SJSA1 (cell line): ENCODE measurements at places on chromosomes 6 and 20. TPM values are rescaled to one million over a fixed set of nuclear protein-coding genes. Genes with fewer than 3 reads are reported as not detected.

CDKAL1 gene
- total RNA-seq = 11.9 and 25.7 TPM in 2 replicates

LRRC73 gene
- not detected in 2 replicates for total RNA-seq

ZBP1 gene
- not detected in 2 replicates for total RNA-seq

BCAS4 gene
- total RNA-seq = 4.6 and 17.9 TPM in 2 replicates

PLTP gene
- 4.2 and 6.6 TPM in 2 replicates for total RNA-seq

DCDC2 gene
- 0.08 TPM in 1 of 2 replicates, not detected in the other for total RNA-seq

TREM2 gene
- not detected in 2 replicates for total RNA-seq

PARD6B gene
- 1.8 and 2.8 TPM in 2 replicates for total RNA-seq

GRM1 gene
- total RNA-seq = not detected in 2 replicates

PI16 gene
- total RNA-seq = not detected in 2 replicates

NUS1 gene
- 13.7 and 17.8 TPM in 2 replicates for total RNA-seq

SLC17A3 gene
- not detected in 2 replicates for total RNA-seq

LY6G6D gene
- total RNA-seq = not detected in 2 replicates

DNA sequence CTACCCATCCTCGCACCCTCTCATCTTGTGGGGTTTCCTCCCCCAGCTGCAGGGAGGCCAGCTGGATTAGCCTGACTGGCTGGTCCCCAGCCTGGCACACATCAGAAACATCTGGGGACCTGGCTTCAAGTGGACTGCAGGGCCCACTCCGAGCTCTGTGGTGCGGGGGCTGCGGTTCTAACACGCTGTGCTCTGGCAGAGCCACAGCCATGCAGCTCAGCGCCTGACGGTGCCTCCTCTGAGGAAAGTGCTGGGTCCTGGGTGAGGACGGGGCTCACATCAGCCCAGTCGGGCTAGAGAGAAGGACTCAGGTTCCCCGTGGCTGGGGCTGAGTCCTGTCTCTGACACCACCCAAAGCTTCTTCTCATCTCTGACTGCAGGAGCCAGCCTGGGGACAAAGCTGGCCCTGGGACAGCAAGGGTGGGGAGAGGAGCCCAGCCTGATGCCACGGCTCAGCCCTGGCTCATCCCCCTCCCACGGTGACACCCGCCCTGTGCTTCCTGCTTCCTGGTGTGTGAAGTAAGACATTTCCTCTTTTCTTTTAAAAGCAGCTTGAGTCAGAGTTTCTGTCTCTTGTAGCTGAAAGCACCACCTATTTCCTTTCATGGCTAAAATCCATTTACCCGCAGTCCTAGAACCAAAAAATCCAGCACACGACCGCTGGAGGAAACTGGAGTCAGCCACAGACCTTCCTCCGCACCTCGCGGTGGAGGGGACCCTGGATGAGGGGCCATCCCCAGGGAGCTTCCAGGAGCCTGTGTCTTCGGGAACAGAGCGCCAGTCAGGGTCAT, 127.4 kb upstream of the AFDN start:
- peak; percentile 41 for DNase-seq

GRCh38 chr20:46696791-46697279, 7.6 kb upstream of the TP53RK start:
- DNase-seq = no peak

- DNase-seq = no peak
Observed at GRCh38 chr6:118578617-118579016, 30.5 kb downstream of the PLN start.

- no peak for DNase-seq
Observed at GRCh38 chr6:53530346-53530745, 14.6 kb downstream of the GCLC start.

DNA sequence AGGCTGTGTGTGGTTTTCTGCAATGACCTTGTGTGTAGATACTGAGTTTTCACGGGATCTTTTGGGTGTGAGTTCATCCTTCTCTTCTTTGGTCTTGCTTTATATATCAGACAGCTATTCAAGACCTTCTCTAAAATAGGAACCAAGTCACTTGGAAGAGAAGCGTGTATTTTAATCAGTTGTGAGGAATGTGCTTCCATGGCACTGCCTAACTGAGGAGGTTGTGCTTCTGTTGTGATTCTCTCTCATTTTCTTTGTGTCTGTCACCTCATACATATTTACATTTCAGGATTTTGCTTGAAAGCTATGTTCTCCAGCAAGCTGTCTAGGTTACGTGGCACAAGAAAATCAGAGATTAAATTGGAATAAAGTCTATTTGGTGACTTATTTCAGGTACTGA, 428.7 kb downstream of the QKI start:
- no peak for DNase-seq

- no peak for DNase-seq
Observed at GRCh38 chr6:108616973-108617372, 56.3 kb downstream of the FOXO3 start.

DNA sequence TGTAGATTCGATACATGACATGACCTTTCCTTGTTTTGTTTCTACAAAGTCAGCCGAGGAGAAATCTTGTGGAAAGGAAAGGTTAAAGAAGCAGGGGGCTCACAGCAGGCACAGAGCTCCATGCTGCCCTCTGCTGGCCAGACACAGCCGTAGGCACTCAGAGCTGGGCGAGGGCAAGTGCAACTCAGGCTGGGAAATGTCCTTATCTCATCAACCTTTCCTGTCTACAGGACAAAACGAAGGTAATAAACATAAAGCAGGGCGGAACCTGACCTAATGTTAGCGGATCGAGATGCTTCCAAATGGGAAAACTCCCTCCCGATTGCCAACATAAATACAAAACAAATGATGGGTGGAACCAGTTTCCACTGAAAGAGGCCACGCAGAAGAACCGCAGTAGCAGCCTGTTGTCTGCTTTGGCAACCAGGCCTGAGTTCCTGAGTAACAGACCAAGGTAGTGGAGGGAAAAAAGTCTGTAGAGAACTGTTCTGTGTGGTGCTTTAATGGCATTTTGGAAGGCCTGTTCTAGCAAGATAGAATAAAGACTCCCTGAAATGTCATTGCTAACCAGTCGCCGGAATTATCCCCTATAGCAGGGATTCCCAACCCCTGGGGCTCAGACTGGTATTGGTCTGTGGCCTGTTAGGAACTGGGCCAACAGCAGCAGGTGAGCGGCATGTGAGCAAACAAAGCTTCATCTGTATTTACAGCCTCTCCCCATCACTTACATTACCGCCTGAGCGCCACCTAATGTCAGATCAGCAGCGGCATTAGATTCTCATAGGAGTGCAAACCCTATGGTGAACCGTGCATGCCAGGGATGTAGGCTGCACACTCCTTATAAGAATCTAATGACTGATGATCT, 85.2 kb downstream of the MBOAT1 start:
- peak; percentile 54 for DNase-seq

- no peak for DNase-seq
Observed at GRCh38 chr20:30503992-30504570, 753.4 kb upstream of the DEFB115 start.

DNA sequence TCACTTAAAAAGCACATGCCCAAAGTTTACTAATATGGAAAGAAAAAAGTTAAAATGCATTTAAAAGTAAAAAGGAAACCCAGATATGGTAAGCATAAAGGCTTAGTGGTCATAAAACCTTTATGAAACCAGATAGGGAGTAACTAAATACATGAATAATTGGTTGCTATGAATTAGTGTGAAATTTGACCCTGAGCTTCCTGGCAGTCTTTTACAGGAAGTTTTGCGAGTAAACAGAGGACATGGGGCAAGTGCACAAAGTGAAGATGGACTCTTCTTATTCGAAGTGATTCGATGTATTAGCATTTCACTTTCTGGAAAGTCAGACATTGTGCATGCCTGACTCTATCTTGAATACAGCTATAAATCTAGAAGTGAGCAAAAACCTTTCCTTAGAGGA, 90.9 kb upstream of the MLIP start:
- no peak for DNase-seq

DNA sequence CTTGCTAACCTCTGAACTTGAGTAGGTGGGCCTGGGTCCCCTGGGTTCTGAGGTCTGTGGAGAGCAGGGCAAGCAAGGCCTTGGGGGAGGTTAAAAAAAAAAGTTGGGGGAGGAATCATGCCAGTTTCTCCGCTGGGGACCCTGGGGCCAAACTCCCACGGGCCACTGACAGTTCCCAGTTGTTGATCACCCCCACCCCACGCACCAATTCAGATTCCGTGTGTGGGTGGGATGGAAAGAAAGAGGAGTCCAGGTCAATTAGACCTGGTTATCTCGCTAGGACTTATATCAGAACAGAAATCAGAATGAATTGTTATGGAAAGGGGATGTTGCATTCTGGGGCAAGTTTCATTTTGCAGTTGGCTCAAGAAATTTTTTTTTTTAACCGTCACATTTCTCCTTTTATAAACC, 46.7 kb upstream of the SUPT3H start:
- DNase-seq = peak; percentile 75

- DNase-seq = no peak
Observed at GRCh38 chr6:53295176-53295575, 53.6 kb downstream of the ELOVL5 start.

GRCh38 chr6:79922018-79922417, 25.3 kb downstream of the ELOVL4 start:
- no peak for DNase-seq

GRCh38 chr6:11683871-11684270, 94.7 kb downstream of the ADTRP start:
- no peak for DNase-seq

GRCh38 chr6:102223942-102224341, 830.4 kb downstream of the GRIK2 start:
- no peak for DNase-seq

GRCh38 chr20:32506721-32507120, 78.4 kb downstream of the NOL4L start:
- DNase-seq = no peak

GRCh38 chr6:36984581-36985416, 1.2 kb downstream of the MTCH1 start:
- peak; percentile 86 for DNase-seq

GRCh38 chr6:11258260-11259237, 26.1 kb upstream of the NEDD9 start:
- no peak for DNase-seq

GRCh38 chr6:141199074-141199473, 933.7 kb upstream of the GJE1 start:
- DNase-seq = no peak

- DNase-seq = peak; percentile 44
Observed at GRCh38 chr20:2005831-2006426, 12.1 kb upstream of the PDYN start.

- DNase-seq = no peak
Observed at GRCh38 chr6:13915561-13916229, 9.1 kb upstream of the RNF182 start.

DNA sequence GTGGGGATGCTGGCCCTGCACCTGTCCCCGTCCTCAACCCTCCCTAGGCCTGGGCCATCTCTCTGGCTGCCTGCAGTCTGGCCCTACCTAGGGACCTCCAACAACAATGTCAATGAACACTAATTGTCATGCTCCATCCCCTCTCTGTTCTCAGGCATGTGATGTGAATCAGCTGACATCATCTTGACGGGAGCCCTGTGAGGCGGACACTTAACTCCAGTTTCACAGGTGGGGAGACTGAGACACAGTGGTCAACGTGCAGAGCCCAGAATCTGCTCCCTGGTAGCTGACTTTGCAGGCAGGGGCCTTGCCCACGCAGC, 762 bp upstream of the TCEA2 start:
- no peak for DNase-seq

DNA sequence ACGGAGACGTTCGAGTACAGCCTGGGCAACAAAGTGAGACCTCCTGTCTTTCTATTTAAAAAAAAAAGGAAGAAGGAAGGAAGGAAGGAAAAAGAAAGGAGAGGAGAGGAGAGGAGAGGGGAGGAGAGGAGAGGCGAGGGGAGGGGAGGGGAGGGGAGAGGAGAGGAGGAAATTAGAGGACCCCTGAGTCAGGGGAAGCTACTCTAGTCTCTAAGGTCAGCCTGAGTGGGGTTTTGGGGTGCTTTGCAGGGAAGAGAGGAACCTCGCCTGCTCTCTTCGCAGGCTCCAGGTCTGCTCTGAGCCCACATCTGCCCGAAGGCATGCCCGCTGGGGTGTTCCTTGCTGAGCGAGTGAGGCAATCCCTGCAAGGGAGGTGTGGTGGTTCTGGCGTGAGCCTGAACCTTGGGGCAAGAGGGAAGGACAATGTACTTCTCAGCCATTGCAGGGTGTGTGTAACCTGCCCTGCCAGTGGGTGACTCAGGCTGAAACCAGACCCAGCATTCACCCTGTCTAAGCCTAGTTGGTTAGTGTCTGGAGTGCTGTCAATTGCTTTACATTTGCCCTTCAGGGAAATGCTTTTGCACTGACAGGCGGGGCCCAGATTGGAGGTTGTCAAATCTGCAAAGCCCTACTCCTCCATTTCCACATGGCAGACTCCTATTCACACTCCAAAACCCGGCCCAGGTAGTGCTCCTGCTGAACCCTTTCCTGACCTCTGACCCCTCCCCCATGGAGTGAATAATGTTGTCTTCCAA, 15.3 kb upstream of the MMP9 start:
- no peak for DNase-seq

GRCh38 chr6:14281811-14282660, 164.5 kb downstream of the CD83 start:
- DNase-seq = no peak

- peak; percentile 95 for DNase-seq
Observed at GRCh38 chr20:10511509-10512251, 76.6 kb downstream of the SLX4IP start.

DNA sequence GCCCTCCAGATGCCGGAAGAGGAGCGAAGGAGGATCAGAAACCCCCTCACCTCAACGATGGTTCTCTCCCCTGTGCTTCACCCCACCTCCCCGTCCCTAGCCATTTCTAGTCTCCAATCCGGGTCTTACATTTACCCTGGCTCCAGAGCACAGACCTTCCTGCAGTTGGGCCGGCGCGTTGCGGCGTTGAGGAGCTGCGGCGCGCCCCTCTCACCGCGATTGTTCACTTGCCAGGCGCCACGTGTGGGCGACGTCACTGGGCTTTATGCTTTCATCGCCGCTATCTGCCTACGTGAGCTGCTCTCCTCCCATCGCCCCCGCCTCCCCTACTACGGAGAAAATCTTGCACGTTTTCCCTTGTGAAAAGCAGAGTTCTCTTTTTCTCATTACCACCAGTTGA, at the start of gene CRISP2:
Gene CRISP2, minus strand, starts transcription at position 198 of the 400 bp plus-strand sequence. CDS start 4,347 bp downstream, outside the sequence.
- DNase-seq = no peak

DNA sequence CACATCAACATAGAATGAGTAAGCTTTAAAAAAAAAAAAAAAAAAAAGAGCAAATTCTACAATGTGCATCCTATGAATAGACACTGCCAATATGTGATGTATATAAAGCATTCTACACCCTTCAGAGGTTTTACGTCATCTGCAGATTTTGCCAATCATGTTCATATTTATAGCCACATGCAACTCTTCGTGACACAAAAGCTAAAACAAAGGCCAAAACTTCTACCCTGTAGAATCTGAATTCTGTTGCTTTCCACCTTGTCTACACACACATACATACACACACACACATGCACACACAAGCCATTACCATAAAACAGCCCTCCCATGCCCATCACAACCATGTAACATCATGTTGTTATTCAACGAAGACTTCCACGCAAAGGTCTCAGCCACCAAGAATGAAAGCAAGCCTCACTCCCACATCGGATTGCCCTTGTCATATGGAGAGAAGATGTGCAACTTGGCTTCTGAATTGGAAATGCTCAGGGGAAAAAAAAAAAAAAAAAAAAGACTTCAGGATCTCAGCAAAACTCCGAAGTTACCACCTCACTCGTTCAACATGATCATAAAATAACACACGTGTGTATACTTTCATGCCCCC, 479.4 kb upstream of the JARID2 start:
- no peak for DNase-seq
